NCI-H774 (cell line): ENCODE measurements at places on chromosomes 3 and 15.

GRCh38 chr3:77668376-77668775 lies 628.5 kb downstream of the ROBO2 start:
- DNase-seq = no peak

- no peak for DNase-seq
Observed at GRCh38 chr15:52331490-52332240, 36.1 kb upstream of the MYO5C start.

GRCh38 chr15:81256916-81257315 lies 60.2 kb downstream of the IL16 start:
- DNase-seq = no peak

- no peak for DNase-seq
Observed at GRCh38 chr3:190499122-190499521, 14.8 kb upstream of the IL1RAP start.

GRCh38 chr3:55521064-55521737 lies 34.1 kb upstream of the WNT5A start:
- no peak for DNase-seq

- no peak for DNase-seq
Observed at GRCh38 chr3:156579427-156579851, 24.5 kb upstream of the SSR3 start.

DNA sequence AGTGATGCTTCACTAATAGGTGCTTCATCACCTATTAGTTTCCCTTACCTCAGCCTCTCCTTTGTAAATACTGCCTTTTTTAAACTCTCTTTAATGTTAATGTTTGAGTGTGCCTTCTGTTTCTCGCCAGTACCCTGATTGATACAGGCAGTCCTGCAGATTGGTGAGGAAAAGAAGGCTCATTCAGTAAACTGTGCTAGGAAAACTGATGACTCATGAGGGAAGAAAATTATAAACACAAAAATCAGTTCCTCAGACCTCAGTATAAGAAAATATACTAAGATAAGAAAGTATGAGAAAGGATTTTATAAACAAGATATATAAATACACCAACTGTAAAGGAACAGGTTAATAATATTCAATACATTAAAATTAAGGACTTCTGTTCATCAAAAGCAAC lies 54.8 kb upstream of the OXTR start:
- DNase-seq = no peak

DNA sequence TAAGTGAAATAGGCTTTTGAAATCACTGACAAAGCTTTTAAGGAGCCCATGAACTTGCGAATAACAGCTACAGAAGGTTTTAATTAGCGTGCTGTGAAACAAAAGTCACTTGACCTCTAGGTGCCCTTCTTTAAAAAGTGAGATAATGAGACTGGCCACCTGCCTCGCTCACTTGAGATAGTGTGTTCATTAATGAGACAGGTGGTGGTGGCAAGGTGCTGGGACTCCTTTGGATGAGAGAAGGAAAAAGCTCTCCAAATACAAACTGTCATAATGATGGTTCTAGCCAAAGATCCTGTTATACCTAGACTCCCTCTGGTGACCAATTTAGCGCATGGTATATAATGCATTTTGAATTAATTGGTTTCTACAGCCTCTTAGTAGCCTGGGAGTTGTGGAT lies 22.7 kb upstream of the IREB2 start:
- DNase-seq = peak; percentile 71

GRCh38 chr3:176663837-176664831 lies 533.1 kb downstream of the TBL1XR1 start:
- peak; percentile 65 for DNase-seq

GRCh38 chr15:68054628-68055223 lies 611 bp downstream of the PIAS1 start:
- DNase-seq = no peak

DNA sequence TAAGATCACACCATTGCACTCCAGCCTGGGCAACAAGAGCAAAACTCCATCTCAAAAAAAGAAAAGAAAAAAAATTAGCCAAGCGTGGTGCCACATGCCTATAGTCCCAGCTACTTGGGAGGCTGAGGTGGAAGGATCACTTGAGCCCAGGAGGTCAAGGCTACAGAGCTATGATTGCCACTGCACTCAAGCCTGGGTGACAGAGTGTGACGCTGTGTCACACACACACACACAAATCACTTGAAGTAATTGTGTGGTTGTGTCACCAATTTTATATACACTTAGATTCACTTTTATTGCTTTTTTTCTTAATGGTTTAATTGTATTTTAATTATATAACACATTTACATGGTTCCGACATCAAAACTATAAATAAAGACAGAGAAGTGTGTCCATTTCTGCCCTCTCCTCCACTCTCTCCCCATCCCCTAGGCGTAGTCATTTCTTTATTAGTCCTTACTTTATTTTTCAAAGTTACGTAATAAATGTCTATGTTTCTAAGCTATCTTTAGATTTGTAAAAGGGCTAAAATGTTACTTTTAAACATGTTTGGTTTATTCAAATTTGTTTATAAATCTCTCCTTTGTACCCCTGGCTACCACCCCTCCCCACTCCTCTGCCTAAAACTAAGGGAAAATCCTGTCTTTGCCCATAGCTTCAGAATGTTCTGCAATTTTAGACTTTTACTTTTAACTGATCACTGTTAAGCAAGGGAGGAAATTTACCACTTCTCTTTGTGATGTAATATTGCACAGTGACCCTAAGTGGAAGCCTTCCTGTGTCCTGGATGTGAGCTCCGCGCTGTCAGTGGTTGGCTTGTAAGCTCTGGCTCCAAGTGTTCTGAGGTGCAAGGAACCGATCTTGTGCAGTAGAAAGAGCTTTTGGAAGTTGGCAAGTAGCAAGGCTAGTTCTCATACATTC lies 10.8 kb upstream of the VILL start:
- DNase-seq = no peak

GRCh38 chr3:121835465-121835801 lies 424 bp downstream of the EAF2 start:
- no peak for DNase-seq

DNA sequence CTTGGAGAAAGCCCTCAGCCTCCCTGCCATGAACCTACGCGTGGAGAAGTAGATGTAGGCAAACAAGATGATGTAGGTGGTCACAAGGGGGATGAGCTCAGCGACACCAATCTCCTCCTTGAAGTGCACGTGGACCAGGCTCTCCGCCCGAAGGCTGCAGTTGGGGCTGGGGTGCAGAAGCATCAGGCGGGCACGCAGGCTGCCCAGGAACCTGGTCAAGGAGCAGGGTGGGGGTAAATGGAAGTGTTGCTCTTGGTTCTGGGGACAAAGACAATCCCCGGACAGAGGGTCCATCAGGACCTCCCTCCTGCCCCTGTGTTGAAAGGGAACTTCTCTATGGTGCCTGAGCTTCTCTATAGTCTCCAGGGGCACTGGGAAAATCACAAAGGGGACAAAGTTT lies 45.1 kb downstream of the PTPN23 start:
- DNase-seq = no peak

- no peak for DNase-seq
Observed at GRCh38 chr3:123687286-123687685, 102.4 kb upstream of the HACD2 start.

- DNase-seq = peak; percentile 34
Observed at GRCh38 chr3:169147238-169148008, 516.1 kb downstream of the MECOM start.

GRCh38 chr3:74375653-74376052 lies 238.8 kb downstream of the CNTN3 start:
- no peak for DNase-seq

DNA sequence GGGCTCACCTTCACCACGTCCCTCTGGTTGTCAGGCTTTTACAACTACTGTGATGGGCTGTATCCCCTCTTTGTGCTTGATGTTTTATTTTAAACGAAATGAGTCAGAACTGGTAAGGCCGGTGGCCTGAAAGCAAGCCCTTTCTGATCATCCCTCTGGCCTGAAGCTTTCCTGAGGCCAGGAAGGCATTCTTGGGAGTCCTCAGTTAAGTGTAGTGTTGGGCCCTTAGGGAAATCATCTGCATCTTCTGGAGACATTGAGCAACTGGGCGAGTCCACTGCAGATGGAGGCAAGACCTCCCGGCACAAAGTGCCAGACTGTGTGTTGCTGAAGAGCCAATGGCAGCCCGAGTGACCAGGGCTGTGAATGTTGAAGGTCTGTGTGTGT lies 33.0 kb upstream of the AMOTL2 start:
- no peak for DNase-seq

DNA sequence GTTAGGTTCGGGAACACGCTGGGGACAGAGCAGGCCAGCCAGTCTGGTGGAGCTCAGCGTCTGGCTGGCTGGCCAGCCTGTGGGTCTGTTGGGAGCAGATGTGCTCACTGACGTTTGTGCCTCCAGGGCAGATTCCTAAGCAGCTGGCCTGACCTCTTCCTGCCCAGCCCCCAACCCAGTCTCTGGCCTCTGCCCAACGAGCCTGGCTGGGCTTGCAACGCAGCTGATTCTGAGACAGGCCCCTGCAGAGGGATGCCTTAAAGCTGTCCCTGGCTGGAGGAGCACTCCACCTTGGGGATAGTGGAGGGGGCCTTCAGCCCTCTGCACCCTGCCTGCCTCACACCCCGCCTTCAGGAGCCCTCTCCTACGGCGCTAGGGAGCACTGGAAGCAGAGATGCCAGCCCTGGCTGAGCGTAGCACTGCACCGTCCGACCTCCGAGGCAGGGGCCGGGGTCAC lies 46.0 kb downstream of the KLF13 start:
- DNase-seq = no peak

DNA sequence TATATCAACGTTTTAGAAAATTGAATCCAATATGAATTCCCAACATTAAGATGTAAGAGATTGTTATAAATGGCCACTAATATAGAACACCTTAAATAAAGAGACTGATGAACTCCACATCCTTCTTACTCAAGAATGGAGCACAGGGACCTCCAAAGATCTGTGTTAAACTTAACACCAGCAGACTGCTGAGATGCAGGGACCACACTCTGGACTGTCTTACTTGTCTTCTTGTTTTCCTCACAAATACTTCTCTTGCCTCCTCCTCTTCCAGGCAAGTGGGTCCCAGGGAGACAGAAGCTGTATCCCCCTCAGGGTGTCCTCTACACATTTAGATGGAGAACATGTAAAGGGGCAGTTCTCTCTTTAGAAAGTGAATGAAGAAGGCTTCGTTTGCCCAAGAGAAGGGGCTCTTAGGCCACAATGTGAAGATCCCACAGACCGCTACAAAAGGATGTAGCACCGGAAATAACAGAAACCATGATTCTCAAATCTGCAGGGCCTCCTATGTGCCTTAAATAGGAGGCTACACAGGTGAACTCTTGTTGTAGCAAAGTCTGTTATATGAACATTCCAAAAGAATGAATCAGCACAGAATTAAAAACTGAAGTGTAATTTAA lies 52.2 kb downstream of the SATB1 start:
- DNase-seq = no peak

GRCh38 chr15:75925440-75925839 lies 21.8 kb downstream of the FBXO22 start:
- no peak for DNase-seq

- DNase-seq = no peak
Observed at GRCh38 chr3:154139996-154140436, 18.8 kb downstream of the ARHGEF26 start.

DNA sequence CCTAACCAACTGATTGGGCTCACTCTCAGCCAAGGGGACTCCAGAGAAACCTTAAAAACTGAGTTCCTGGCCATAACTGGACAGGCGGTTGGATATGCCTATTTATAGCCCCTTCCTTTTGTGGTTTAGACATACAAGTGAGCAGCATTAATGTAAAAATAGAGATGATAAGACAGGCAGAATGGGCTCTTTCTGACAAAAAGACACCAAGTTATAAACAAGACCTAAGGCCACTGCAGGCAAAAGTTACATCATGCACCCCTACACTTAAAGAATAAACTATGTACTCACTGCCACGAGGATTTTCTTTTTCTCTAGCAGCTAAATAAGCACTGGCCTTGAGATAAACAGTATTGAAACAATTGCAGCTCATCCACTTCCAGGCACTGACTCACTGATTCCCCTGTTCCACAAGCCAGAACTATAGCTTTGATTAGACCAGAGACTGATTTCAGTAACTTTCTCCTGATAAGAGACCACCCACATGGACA lies 30.1 kb downstream of the SUCNR1 start:
- DNase-seq = no peak

GRCh38 chr15:80660119-80660518 lies 35.0 kb upstream of the ABHD17C start:
- DNase-seq = peak; percentile 29

DNA sequence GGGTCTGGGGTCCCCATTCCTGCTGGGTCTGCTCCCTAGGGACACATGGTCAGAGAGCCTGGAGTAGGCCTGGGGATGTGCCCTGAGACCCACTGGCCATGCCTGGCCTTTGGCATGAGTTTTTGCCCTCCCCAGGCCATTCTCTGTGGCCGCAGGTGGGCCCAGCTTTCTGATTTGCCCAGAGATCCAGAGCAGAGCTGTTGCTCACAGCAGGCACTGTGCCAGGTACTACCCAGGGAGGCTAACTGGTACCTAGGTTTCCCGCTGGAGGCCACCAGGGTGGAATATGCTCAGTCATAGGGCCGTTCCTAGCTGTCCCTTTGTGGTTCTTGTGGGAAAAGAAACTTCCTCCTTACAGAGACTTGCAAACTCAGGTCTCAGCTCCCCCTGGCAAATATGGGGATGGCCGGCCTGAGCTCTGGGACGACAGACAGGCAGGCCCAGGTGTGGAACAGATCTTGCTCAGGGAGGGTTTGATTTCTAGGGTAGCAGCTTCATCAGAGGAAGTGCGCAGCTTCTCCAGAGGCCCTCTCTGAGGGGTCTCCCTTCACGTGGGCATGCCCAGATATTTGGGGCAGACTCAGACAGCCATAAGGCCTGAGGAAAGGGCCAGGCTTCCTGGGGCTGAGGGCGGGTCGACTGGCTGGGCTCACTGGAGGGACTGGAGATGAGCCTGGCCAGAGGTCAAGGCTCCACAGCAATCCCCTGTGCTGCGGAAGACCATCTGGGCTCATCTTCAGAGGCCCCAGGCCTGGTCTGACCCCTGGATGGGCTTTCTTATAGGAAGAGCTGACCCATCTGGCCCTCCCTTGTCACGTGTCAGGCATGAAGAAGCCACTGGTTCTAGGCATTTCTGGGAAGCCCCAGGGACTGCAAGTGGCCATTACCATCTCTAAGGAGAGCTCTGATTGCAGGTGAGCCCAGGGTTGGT lies 28.0 kb downstream of the ACAA1 start:
- no peak for DNase-seq

GRCh38 chr3:148582126-148582525 lies 115.6 kb upstream of the AGTR1 start:
- no peak for DNase-seq

GRCh38 chr15:88376574-88377174 lies 90.5 kb downstream of the MRPL46 start:
- DNase-seq = no peak
